Activated CD4-positive, alpha-beta T cell treated with anti-CD3 and anti-CD28 coated beads, Interleukin-2, Interleukin-4, amounts not matched to agents 100 ng/mL and 50 ng/mL, durations not matched to agents 16 hours and 8 hours (primary cell): ENCODE measurements at places on chromosomes 3 and 15.

DNA sequence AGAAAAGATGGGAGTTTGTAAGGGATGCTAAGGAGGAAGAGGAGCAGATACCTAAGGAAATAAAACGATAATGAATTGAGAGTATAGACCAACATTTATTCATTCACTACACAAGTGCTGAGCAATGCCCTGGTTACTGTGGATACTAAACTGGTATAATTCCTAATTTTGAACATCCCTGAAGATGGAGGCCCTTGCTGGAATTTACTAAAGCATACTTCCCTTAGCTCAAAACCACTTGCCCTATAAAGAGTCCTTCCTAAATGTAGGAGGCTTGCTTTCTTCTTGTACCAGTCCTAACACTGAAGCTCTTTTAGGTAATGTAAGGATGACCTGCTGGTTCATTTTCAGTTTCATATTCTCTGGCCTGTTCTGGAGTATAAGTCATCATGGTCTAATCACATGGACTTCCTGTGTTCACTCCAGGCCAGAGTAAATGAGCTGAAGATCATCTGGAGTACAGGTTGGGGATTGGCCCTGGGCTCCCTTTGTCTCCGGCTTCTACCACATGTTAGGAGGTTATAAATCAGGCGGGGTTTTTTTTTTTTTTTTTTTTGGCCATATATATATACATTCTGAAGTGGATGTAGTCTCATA, 40.1 kb upstream of the MTMR10 start:
- peak; percentile 2 for DNase-seq

GRCh38 chr3:60001369-60001768, 951.5 kb upstream of the CFAP20DC start:
- no peak for DNase-seq

DNA sequence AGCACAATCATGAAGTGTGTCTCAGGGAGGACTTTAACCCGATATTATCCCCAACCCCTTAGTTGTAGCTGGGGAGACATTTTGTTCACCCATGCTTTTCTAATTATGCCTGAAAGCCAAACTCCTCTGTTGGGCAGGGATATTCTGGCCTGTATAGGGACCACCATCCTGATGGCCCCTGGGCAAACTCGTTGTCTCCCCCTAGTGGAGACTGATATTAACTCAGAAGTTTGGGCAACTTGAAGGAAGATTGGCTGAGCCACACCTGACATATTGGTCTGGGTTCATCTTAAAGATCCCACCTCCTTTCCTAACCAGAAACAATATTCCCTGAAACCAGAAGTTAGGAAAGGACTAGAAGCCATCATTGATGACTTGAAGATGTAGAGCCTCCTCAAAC, 42.3 kb downstream of the TM4SF18 start:
- peak; percentile 48 for DNase-seq

DNA sequence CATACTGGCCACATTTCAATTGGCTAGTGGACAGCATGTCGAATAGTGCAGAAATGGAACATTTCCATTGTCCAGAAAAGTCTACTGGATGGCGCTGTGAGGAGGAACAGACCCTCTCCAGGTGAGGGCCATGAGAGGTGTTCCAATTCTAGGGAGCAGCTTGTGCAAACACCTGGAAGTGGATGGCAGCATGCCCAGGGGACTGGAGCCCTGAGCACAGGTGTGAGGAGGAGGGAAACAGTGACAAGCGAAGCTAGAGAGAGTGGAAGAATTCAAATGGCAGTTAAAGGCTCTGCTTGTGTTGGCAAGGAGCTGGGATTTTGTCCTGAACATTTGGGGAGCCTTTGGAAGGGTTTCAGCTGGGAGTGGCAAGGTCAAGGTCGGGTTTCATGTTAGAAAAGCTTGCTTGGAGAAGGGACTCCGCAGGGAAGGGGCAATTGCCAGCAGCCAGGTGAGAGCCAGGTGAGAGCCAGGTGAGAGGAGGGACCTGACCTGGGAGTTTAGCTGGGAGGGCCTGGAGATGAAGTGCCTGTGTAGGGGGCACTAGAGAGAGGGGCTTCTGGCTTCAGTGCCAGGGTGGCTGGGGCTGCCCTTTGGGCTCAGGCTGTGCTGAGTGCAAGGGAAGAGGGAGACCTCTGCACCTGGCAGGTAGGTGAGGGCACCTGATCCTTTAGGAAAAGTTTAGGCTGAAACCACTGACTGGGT, 93.8 kb downstream of the LINGO1 start:
- no peak for DNase-seq

GRCh38 chr3:10546820-10547263, 41.5 kb upstream of the ATP2B2 start:
- DNase-seq, result no peak
